Activated CD4-positive, alpha-beta T cell treated with anti-CD3 and anti-CD28 coated beads, Interleukin-2, amount 50 U/mL, for 1 hour (primary cell): ENCODE measurements at places on chromosomes 16 and 17.

GRCh38 chr16:4175849-4176248, 59.6 kb upstream of the ADCY9 start:
- no peak for DNase-seq

GRCh38 chr16:6012716-6013115, 915.1 kb upstream of the EEF2KMT start:
- no peak for DNase-seq

DNA sequence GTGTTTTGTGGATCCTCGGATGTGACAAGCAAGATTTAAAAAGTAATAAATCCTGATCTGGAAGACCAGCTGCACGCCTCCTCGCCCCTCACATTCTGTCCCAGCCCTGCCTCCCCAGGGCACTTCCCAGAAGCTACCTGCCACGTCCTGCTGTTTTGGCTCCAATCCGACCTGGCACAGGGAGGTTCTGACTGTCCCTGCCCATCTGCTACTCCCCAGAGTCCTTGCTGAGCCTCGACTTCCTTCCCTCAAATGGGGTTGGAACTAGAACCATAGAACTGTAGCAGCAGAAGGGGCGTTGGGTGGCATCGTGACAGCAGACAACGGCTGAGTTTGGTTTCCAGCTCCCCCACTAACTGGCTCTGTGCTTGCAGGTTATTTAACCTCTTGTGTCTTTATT, 71.7 kb downstream of the RPH3AL start:
- no peak for DNase-seq

DNA sequence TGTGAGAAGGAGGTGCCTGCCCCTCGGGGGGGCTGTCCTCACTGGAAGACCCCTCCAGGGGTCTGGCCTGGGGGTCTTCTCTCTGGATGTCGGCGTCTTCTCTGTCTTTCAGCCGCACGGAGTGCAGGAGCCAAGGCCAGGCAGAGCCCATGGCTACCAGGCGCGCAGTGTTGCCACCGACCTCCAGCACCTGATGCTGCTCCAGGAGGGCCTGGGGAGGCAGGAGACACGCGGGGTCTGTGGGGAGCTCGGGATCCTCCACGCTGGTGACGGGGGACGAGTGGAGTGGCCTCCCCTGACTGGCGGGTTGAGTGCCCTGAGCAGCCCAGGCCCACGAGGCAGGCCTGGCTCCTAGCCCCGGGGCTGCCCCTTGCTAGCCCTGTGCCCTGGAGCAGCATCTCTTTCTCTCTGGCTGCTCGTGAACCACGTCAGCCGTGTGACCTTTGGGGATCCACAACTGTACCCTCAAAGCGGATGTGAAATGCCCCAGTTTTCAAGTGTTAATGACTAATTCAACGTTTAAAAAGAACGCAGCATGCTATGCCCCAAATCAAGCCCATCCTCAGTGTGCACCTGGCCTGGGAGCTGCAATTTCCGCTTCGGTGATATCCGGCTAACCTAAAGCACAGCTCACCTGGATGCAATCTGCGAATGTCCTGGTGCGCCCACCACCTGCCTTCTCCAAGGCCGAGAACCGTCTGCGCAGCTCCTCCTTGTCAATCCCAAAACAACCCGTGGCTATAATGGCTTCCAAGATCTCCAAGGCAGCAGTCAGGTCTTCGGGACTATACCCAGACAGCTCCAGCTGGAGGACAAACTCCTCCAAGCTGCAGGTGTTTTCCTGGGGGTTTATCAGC, 62.9 kb downstream of the IL21R start:
- DNase-seq, result no peak

DNA sequence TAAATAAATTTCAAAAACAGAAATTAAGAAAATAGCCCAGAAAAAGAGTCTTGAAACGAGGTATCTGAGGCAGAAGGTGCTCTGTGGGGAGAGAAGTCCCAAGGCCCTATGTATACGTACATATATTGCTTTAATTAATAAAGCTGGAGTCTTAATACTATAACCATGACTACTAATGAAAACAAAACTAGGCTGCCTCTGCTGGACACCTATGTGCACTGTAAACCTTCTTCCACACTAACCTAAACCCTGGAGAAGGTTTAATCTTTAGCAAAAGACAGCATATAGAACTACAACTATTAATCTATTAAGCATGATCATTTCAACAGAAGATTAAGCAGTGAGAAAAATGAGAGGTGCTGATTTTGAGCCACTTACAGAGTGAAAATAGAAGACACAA, 153.9 kb upstream of the C17orf78 start:
- no peak for DNase-seq

DNA sequence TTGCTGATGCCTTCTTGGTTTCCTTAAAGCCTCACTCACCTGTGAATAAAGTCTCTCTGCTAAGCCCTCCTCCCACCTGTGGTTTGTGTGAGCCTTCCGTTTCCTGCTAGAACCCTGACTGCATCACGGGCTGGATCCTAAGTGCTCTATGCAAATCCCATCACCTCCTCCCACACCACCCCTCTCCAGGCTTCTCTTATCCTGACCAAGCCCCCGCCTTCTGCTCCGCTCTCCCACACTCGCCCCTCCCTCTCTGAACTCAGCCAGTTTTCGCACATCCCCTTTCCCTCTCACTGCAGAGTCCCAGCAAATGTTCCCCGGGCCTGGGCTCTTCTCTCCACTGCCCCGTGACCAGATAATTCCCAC, 51.8 kb downstream of the PIMREG start:
- no peak for DNase-seq

DNA sequence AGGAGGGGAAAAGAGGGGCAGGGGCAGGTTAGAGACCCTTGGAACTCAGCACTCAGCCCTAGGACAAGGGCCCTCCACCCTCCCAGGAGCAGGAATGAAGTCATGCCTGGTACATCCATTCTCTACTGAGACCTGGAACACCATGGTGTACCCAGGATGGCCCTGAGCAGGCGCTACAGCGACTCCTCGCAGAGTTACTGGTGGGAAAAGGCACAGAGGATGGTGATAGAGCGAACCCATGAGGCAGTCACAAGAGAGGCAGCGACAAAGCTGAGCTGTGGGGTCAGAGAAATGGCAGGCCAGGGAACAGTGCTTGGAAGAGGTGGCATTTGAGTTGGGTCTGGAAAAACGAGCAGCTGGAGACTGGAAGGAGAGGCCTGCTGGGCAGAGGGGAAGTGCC, 37.5 kb downstream of the SRCIN1 start:
- no peak for DNase-seq

DNA sequence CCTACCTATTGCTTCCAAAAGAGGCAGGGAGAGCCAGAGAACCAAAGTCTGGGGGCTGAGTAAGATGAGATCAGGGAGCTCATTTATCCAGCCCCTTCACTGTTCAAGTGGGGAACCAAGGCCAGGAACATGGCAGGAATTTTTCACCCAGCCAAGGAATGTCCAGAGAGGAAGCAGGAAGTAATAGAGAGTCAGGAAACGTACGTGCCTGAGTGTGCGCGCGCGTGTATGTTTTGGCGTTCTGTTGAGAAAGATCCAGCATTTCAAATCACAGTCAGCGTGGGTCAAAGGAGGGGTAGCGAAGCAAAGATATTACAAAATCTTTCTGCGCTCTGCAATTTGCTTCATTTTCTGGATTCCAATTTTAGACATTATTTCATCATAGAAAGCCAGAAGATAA, 41.9 kb upstream of the WSCD1 start:
- DNase-seq, result no peak
